ENCODE measurements at places on chromosomes 1 and 21.

- DNase-seq: no peak
Observed at GRCh38 chr1:227562933-227563323, 428 bp upstream of the ZNF678 start.

DNA sequence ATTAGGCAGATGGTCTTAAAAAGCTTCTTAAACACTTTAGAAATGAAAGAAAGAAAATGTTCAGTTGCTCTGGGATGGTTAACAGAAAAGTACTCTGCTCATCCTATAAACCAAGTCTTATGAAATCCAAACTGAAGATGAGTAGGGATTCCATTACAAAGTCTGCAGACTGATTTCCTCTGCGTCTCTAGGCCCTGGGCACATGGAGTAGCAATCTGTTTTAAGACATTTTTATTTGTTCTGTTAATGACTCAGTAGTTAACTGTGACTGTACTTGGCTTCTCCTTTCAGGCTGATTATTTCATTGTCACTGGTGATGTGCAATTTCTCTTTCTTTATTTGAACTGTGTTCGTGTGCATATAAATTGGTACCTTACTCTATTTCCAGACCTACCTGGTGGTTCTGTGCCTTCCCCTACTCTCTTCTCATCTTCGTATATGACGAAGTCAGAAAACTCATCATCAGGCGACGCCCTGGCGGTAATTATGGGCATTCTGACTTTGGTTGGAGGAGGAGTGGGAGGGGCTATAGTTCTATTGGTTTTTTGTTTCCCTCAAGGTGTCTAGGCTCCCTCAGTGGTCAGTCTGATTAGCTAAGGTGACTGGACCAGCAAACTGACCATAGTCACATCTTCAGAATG is 30.6 kb downstream of the ATP1A1 start:
- no peak for DNase-seq

DNA sequence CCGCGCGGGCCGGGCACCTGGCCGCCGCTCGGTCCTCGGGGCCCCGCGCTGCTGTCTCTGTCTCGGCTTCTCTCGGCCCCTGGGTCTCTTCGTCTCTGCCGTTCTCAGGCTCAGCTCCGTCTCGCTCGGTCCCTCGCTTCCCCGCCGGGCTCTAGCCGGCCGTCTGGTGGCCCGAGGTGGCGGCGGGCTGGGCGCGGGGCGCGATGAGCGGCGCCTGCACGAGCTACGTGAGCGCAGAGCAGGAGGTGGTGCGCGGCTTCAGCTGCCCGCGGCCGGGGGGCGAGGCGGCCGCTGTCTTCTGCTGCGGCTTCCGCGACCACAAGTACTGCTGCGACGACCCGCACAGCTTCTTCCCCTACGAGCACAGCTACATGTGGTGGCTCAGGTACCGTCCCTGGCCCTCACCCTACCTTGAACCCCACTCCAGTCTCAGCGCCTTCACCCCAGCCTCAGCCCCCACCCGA is 355 bp downstream of the SHISAL2A start:
- DNase-seq: no peak

- no peak for DNase-seq
Observed at GRCh38 chr1:106798991-106799390, 257.5 kb upstream of the PRMT6 start.

- no peak for DNase-seq
Observed at GRCh38 chr1:162663086-162663485, 30.8 kb downstream of the DDR2 start.

- no peak for DNase-seq
Observed at GRCh38 chr1:116405241-116406135, 32.4 kb downstream of the ATP1A1 start.

GRCh38 chr1:47487850-47488450 is 50.1 kb downstream of the FOXD2 start:
- no peak for DNase-seq

GRCh38 chr1:159664247-159664646 is 50.1 kb downstream of the CRP start:
- DNase-seq: no peak

DNA sequence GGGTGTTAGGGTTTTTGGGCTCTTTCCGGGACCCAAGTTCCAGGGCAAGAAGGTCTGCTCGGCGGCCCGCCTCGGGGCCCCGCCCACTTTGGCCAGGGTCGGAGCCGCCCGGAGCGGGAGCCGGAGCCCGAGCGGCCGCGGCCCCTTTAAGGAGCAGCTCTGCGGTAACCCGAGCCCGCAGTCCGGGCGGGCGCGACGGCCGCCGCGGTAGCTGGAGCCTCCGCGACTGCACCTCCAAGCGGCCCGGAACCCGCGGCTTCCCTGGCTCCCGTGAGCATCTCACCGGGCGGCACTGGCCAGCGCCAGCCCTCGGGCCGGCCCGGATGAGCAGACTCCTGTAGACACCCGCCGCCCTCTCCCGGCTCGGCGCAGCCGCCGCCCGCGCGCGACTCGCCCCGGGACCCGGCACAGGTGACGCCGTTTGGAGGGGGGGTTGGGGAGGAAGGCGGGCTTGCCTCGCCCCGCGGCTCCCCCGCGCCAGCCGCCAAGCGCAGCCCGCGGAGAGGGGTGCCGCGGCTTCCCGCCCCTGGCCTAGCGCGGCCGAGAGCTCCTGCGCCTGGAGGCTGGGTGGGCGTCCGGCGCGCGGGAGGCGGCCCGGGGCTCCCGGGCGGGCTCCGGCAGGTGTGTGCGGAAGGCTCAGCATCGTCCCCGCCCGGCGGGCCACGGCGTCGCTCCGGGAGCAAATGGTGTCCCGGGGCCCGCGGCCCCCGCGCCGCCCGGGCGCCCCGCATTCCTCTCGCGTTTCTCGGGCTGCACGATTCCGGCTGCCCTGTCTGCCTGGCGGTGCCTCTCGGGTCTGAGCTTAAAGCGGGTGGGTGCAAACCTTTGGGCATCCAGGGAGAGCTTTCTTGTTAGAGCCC is at the start of gene TLCD4:
Gene TLCD4, plus strand, starts transcription at position 149 of the 860 bp plus-strand sequence. CDS start 26,547 bp downstream, outside the sequence.
- no peak for DNase-seq

- DNase-seq: peak; percentile 71
Observed at GRCh38 chr1:168261390-168261789, 19.3 kb upstream of the TBX19 start.

- DNase-seq: no peak
Observed at GRCh38 chr1:145918992-145919939, 749 bp upstream of the PEX11B start.

DNA sequence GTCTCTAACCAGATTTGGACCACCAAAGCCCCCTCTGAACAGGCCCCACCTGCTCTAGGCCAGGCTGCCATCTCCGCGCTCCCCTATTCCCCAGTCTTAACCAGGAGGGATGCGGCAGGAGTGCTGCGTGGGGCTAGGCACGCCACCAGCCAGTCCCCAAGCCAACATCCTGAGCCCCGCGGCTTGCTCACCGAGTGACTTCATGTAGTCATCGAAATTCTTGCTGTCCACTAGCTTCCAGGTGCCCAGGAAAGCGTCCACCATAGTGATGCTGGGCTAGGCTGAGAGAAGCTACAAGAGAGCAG is 173 bp downstream of the FABP3 start:
- DNase-seq: no peak

GRCh38 chr1:30509670-30510069 is 213.7 kb downstream of the MATN1 start:
- no peak for DNase-seq

GRCh38 chr1:168280296-168280927 is at the start of gene TBX19:
TSS of gene TBX19 (plus strand) at chr1:168280877. CDS start at chr1:168281091, 214 bp downstream.
- no peak for DNase-seq

DNA sequence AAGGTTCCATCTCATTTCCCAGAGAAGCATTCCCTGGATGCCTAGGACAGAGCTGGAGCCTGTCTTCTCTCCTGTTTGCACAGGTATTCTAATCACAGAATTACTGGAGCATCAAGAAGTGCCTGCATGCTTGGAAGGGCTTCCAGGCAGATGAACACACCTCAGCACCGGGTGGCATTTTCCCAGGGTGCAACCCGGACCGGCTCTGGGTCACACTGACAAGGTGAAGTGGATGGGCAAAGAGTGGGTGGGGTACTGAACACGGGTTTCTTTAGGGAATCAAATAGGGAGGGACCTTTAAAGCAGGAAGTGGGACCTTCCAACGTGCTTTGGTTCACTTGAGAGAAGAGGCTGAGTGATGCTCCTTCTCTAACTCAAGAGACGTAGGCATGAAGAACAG is 7.1 kb upstream of the PEF1 start:
- DNase-seq: no peak

Data from fibroblast of skin of left quadriceps (primary cell).